Fibroblast of lung (primary cell): ENCODE measurements at places on chromosomes 5 and 9.

DNA sequence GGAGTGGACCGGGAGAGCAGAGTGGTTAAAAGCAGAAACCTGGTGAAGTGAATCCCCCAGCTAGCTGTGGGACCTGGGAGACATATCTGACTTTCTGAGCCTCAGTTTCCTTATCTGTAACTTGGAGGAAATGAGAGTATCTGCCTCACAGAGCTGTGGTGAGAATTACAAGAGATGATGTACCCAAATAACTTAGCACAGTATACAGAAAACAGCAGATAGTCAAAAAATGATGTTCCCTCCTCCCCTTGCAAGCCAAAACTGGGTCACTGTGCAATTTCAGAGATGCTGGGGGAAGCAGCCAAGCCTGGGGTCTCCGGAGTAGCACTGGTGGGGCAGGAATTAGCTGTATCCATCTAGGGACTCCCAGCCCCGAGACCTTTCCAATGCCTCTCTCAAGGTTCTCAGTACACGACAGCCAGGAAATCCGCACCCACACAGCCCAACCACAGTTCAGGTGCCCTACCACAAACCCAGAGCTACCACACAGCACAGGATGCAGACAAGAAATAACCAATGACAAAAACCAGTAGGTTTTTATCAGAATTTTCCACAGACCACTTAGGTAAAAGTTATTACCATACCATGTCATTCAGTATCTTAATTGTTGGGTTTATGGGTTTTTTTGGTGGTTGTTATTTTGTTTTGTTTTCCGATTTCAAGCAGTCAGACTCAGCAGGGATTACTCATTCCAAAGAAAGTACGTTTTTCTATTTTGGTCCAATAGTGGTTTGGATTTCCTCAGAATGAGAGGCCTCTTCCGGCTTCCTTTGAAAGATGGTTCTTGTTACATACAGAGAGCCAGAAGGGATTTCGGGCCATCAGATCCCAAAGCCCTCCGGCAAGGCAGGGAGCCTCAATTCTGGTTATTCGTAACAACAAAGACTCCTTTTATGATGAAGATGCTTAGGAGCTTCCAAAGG is 4.9 kb upstream of the HRH2 start:
- DNase-seq = no peak

DNA sequence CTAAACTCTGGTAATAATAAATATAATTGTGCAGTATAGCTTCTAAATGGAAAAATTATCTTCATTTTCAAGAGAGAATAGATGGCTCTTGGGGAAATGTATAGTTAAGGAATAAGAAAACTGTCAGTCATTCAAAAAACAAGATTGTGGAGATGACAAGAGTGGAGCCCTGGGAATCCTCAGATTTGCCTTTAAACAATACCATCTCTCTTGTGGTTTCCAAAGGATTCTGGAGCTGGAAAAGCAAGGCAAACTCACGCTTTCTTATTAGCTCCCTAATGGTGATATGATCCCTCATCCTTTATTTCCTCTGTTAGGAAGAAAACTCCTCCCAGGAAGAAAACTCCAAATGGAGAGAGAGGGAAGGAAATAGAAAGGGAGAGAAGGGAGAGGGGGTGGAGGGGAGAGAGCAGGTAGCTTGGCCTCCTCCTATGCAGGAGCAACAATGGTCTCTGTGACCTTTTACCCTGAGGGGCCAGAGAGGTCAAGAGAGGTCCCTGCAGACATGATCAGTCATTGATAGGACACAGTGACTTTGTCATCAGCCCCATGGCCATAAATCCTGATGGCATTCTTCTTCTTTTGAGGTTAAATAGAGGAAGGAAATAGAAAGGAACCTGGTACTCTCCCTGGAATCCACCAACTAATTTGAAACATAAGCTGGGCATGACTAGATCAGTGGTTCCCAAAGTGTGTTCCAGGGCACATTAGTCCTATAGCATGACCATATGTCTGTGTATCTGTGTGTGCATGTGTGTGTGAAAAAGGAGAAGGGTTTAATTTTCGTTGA is 312.2 kb downstream of the ARRDC3 start:
- DNase-seq = no peak

GRCh38 chr5:108148715-108149139 is 233.2 kb downstream of the FBXL17 start:
- peak; percentile 31 for DNase-seq

DNA sequence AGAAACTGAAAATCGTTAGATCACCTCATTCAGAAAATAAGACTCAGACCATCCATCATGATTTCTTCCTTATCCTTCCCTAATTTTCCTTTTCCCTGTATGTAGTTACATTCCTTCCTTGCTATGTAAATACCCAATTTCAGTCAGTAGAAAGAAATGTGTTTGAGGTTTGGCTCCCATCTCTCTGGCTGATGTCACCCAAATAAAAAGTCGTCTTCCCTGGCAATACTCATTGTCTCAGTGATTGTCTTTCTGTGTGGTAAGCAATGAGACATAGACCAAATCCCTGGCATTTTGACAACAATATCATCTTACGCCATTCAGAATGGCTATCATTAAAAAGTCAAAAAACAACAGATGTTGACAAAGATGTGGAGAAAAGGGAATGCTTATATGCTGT is 303.9 kb upstream of the EDIL3 start:
- DNase-seq = peak; percentile 87

GRCh38 chr9:122005597-122005996 is 87.5 kb downstream of the TTLL11 start:
- DNase-seq = peak; percentile 31

DNA sequence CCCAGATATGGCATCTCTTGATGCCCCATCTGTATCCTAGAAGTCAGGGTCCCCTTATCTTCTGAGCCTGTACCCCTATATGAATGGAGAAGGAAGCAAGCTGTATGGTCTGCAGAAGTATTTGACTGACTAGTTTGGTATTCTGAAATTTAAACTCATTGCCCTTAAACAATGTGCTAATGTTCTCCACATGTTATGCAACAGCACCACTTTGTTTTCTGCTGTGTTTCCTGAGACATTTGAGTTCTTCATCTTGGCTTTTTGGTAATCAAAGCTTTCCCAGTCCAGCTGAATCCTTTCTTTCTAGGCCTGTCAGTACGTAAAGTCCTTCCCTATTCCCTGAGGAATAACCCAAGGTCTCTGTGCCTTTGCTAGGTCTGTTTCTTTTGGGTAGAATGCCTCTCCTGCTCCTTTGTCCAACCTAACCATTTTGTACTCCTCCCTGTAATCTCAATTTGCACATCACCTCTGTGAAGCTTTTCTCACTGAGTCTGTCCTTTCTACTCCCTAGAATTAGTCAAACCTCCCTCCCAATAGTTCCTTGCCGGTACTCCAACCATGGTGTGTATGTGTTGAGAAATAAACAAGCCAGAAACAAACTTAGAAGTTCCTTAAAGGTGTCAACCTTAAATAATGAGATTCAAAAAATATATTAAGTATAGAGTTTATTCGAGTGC is 72.1 kb upstream of the HSPB3 start:
- peak; percentile 52 for DNase-seq

GRCh38 chr9:127520941-127521918 is 69.9 kb downstream of the LRSAM1 start:
- DNase-seq = peak; percentile 91

DNA sequence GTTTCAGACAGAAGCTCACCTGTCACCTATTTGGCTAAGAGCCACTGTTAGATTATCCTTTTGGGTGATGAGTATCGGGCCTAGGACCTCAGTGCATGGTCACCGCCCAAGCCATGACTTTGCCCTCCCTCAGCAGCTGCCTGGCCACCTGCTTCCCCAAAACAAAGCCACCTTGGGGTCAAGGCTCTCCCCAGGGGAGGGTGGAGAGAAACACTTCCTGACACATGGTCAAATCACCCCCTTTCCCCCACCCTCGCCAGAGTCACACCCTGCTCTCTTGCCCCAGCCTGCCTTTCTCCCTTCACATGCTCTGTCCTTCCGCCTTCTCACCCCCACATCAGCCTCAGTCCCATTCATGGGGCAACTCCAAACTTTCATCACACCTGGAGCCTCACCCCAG is 1.7 kb upstream of the HBEGF start:
- DNase-seq = no peak

GRCh38 chr5:6084376-6084775 is 294.0 kb downstream of the MED10 start:
- DNase-seq = no peak

GRCh38 chr5:90871391-90871991 is 312.9 kb downstream of the ADGRV1 start:
- DNase-seq = peak; percentile 23

- no peak for DNase-seq
Measured at GRCh38 chr9:8779478-8779877, 979.9 kb upstream of the DMAC1 start.

DNA sequence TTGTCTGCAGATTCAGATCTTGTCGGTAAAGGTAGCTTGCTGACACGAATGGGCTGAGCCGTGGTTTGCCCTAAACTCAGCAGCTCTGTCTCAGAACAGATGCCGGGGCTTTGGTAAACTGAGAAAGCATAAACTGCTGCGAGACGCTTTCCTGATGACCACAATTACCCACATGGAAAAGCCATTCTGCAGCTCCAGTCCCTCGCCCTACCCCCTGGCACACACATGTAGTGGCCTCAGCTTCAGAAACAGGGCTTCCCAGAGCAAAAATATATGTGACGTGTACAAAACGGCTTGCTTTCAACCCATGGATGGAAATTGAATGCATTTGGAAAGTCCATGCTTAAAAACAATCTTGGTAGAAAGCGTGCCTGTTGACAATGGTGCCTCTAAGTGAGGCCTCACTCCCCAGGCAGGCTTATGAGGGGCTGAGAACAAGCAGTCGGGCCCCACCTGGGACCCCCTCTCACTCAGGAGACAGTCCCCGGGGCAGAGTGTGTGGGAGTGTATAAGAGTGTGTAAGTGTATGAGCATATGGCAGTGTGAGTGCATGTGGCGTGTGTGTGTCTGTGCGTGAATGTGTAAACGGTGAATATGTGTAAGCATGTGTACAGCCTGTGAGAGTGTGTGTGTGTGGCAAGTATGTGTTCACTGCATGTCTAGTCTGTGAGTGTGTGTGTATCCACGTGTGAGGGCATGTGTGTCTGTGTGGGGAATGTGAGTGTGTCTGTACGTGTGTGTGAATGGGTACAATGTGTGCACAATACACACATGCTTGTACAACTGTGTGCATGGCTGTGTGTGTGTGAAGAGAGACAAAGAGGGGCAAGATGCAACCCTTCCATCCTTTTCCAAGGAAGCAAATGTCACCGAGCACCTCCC is 88.2 kb upstream of the SMIM23 start:
- DNase-seq = no peak

GRCh38 chr9:86082870-86083269 is 16.5 kb downstream of the GOLM1 start:
- DNase-seq = peak; percentile 50

GRCh38 chr5:59125011-59125961 is 542.4 kb downstream of the RAB3C start:
- DNase-seq = no peak

DNA sequence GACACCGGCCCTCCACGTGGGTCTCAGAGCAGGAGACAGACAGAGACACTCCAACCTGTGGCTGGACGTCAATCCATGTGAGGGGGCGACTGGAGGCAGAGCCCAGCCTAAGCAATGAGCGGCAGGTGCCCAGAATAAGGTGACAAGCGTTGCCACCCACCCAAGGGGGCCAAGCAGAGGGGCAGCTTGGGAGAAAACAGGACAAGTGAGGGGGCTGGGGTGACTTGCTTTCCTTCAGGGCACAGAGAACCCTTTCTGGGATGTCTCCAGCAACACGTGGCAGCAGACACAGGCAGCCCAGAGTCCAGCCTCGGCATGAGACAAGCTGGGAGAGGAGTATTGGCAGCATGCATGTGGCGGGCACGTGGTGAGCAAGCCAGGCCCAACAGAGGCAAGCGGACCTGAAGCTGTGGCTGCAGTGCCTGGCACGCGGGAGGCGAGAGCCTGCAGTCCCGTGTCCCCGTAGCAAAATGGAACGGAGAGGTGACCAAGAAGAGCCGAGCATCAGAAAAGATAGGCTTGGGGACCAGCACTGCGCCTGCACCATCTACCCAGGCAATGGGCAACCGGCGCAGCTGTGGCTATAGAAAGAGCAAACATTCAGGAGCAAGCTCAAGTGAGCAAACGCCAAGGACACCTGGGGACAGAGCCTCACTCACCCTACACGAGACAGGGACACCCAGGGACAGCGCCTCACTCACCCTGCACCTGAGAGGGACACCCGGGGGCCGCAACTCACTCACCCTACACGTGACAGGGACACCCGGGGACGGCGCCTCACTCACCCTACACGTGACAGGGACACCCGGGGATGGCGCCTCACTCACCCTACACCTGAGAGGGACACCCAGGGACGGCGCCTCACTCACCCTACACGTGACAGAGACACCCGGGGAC is 6.2 kb downstream of the TERT start:
- no peak for DNase-seq

DNA sequence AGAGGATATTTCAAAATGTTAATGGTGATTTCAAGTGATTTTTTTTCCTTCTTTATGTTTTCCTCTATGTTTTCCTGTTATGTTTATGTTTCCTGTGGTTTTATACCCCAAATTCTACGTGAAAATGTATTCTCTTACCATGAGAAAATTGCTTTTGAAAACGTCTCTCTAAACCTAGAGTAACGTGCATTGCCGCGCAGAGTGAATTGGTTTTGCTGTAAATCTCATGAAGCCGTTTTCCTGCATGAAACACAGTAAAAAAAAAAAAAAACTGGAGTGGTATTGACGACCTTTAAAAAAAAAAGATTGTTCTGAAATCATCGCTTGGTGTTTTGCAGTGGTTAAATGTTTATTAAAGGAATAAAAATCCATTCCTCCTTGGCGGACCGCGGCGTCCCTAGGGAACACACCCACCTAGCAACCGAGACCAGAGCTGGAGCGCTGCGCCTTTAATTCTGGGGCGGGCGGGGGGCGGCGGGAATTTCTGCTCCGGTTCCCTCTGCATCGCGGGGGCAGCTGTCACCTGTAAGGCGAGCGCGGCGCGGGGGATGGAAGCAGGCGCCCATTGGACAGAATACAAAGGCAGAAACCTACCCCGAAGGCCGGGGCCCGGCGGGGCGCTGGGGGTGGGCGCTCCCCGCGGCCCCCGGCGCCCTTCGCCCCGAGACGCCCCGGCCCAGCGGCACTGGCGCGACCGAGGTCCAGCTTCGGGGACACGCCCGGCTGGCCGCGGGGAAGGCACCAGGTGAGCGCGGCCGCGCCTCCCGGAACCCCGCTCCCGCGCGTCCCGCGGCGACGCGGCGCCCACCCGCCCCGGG is at the start of gene SOWAHA:
SOWAHA (plus strand) TSS at position 522 of the 818 bp plus-strand sequence. CDS start 320 bp downstream, outside the sequence.
- DNase-seq = no peak

DNA sequence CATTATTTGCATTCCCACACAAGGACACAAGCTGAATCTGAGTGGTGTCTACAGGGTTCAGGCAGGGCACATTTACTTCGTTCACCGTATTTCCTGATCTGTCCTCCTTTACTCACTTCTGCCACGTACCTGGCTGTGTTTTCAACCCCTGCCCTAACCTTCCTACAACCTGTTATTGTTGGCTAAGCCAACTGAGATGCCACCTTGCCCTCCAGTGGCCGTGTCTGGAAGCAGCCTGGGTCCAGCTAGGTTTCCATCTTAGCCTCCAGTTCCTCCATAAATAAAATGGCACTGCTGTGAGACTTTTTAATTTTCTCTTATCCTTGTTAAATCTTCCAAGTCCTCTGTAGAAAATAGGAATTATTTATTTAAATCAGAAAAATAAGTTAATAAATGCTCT is 64.8 kb downstream of the ATP10B start:
- DNase-seq = no peak
